CD8-positive, alpha-beta memory T cell (primary cell): ENCODE measurements at places on chromosomes 1 and 21. TPM values are rescaled to one million over a fixed set of nuclear protein-coding genes. Genes with fewer than 3 reads are reported as not detected.

The NEXN gene
- 0.42 TPM for total RNA-seq

- no peaks in the 10 kb centered on the region for H3K27me3 ChIP-seq
- no peak overlapping the region for H3K27ac ChIP-seq
- H3K4me3 ChIP-seq, result no peak overlapping the region
- DNase-seq, result no peak
- no peaks in the 10 kb centered on the region for H3K36me3 ChIP-seq
- no peaks in the 10 kb centered on the region for H3K4me1 ChIP-seq
Measured at GRCh38 chr21:41817228-41817627, 50.4 kb upstream of the RIPK4 start.

GRCh38 chr1:42928859-42929258, 29.8 kb downstream of the SLC2A1 start:
- peaks cover 54% of the 10 kb centered on the region for H3K4me1 ChIP-seq
- H3K27me3 ChIP-seq, result no peaks in the 10 kb centered on the region
- DNase-seq, result no peak
- no peak overlapping the region for H3K27ac ChIP-seq
- peaks cover 49% of the 10 kb centered on the region for H3K36me3 ChIP-seq

DNA sequence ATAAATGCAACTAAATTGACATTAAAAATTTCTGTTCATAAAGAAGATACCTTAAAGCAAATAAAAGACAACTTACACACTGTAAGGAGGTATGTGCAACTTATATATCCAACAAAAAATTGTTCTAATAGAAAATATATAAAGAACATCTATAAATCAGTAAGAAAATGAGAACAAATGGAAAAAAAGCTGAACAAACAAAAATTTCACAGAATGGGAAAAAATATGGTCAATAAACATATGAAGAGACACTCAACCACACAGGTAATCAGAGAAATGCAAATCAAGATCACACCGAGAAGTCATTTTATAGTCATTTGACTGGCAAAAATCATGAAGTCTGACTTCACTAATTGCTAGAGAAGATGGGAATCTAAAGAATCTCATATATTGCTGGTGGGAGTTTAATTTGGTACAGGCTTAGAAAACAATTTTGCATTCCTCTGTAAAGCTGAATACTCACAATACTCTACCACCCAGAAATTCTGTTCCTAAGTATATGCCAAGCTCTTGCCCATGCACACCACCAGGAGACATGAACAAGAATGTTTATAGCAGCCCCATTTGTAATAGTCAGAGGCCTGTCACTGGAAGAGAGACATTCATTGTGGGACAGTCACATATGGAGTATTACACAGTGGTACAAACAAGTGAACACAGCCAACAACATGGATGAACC, 22.0 kb upstream of the THEM5 start:
- DNase-seq, result no peak
- no peak overlapping the region for H3K27ac ChIP-seq
- H3K36me3 ChIP-seq, result peaks cover 3% of the 10 kb centered on the region
- H3K4me3 ChIP-seq, result no peak overlapping the region
